Fibroblast of lung (primary cell): ENCODE measurements at places on chromosomes 2 and 18. TPM values are rescaled to one million over a fixed set of nuclear protein-coding genes. Genes with fewer than 3 reads are reported as not detected.

C2orf15 gene
- under 0.01 TPM in 1 of 2 replicates, not detected in the other for total RNA-seq

USP40 gene
- 34.9 and 40.6 TPM in 2 replicates for total RNA-seq

CRYBA2 gene
- total RNA-seq: not detected in 2 replicates

- no peaks in the 10 kb centered on the region for H3K27me3 ChIP-seq
- H3K36me3 ChIP-seq: no peaks in the 10 kb centered on the region
- no peak for DNase-seq
- H3K4me1 ChIP-seq: no peaks in the 10 kb centered on the region
- H3K27ac ChIP-seq: no peak overlapping the region
These were observed 65.9 kb downstream of the PDE11A start for GRCh38 chr2:178006710-178007109.

GRCh38 chr2:131148426-131148825 lies 43.3 kb downstream of the PLEKHB2 start:
- no peak overlapping the region for H3K27ac ChIP-seq
- H3K36me3 ChIP-seq: peaks cover 6% of the 10 kb centered on the region
- no peak for DNase-seq
- no peak overlapping the region for H3K4me3 ChIP-seq
- no peaks in the 10 kb centered on the region for H3K27me3 ChIP-seq

- no peaks in the 10 kb centered on the region for H3K4me1 ChIP-seq
- no peak for DNase-seq
- no peak overlapping the region for H3K27ac ChIP-seq
- no peaks in the 10 kb centered on the region for H3K36me3 ChIP-seq
These were observed 114.3 kb downstream of the SPP2 start for GRCh38 chr2:234164493-234165413.

GRCh38 chr18:24176727-24177416 lies 38.0 kb downstream of the CABYR start:
- no peaks in the 10 kb centered on the region for H3K4me1 ChIP-seq
- no peak overlapping the region for H3K27ac ChIP-seq
- H3K36me3 ChIP-seq: no peaks in the 10 kb centered on the region

DNA sequence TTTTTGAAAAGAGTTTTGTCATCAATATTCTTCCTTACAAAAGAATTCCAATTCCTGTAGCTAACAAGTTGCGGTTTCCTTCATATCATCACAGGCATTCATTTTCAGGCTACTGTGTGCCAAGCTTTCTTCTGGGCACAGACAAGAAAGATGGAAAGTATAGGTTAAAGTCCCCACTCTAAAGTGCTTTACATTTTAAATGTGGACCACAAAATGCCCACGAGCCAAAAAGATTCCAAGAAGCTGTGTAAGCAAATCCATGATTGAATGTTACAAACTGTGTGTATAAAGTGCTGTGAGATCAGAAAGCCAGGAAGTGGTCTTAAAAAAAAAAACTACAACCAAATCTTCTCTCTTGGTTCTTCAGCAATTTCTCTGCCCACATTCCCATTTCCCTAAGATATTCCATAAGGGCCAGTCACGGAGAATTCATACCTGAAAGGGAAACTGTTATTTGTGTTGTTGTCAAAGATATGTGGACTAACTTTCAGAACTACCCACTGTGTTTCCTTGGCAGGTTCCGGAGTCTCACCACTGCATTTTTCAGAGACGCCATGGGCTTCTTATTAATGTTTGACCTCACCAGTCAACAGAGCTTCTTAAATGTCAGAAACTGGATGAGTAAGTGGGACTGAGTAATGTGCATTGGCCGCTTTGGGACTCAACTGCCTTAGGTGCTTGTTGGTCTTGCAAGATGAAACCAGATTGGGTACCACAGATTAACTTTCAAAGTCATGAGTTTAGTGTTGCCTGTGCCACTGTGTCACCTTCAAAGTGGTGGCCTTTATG lies 55.7 kb downstream of the RAB27B start:
- no peaks in the 10 kb centered on the region for H3K4me1 ChIP-seq
- peak; percentile 75 for DNase-seq
- no peaks in the 10 kb centered on the region for H3K27me3 ChIP-seq
- H3K27ac ChIP-seq: no peak overlapping the region
- H3K36me3 ChIP-seq: no peaks in the 10 kb centered on the region

DNA sequence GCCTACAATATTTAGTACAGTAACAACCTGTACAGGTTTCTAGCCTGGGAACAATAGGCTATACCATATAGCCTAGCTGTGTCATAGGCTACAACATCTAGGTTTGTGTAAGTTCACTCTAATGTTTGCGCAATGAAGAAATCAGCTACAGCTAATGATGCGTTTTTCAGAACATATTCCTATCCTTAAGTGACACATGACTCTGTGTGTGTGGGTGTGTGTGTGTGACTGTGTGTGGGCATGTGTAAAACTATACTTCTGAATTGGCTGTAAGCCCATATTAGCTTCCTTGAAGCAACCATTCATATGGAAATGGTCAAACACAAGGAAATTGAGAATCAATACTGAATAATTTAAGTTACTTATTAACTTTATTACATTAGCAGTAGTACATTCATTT lies 120.8 kb upstream of the SULT1C3 start:
- no peak for DNase-seq
- H3K27ac ChIP-seq: no peak overlapping the region
- H3K4me3 ChIP-seq: no peak overlapping the region
